Kidney capillary endothelial cell (primary cell): ENCODE measurements at places on chromosomes 16 and 17.

DNA sequence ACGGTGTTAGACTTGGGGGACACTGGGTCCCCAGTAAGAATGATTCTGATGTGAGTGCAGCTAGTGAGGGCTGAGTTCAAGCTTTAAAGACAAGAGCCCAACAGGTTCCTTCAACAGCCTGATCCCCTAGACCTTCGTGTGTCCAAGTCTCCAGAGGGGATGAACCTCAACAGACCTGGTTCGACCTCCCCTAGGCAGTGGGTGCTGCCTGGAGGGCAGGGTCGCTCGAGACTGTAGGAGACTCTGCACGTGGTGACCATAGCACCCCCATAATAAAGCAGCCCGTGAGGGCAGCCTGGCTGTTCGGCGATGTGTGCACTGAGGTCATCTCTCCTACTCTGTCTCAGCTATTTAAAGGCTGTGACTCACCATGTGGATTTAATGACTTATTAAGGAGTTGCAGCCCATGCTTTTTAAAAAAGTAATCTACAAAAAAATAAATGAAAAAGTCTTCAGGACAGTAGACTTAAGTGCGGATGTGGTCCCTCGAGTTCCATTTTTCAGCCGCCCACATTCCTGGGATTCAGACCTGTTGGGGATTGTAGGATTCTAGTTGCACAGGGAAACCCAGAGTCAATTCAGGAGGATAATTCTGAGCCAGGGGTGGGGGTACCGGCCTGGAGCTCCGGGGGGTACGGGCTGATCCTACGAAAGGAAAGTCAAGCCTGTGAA lies 23.4 kb upstream of the METRNL start:
- DNase-seq = peak; percentile 65

DNA sequence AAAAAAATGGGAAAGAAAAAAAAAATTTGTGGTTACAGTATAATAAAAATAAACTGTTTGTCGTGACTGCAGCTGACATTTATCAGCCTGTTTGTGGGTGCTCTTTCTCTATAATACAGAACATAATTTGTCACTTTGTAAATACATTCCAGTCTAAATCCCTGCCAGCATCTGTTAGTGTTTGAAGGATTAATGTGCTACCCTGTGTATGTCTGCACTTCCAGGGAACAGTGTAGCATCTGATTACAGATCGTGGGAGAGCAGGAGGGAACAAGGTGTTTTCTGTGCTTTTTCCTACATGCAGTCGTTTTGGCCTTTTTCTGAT lies 265.1 kb downstream of the WWOX start:
- no peak for DNase-seq

DNA sequence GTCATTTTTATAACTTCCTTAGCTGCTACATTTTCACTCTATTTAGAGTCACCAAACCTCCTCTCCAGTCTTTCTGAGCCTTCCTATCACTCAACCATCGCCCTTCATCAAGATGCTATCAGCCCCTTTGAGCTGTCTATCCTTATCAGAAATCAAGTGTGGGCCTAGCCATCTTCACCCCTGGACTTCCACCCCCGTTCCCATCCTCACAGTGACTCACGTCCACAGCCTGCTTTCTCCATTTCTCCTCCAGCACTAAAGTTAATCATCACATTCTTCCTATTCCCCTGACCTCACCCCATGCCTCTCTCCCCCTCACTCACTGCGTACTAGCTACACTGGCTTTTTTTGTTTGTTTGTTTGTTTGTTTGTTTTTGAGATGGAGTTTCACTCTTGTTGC lies 2.4 kb upstream of the TEKT3 start:
- no peak for DNase-seq

DNA sequence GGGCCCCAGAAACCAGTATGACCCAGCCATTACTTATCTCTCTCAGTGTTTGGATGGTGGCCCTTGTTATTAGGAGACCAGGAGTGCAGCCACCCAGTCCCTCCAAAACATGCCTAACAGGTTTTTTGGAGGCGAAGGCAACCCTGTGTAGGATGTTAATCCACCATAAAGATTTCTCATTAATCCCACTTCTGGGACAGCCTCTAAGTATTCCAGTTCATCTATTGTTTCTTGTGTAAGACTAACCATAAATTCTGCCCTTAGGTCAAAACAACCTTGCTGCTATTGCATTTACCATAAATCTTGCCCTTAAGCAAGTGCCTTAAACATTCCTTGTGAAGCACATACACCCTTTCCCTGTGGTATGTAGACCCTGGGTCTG lies 21.5 kb upstream of the OR1F1 start:
- DNase-seq = no peak

- DNase-seq = no peak
Observed at GRCh38 chr17:3639981-3640596, 3.5 kb downstream of the CTNS start.

GRCh38 chr17:31089471-31089870 lies 5.3 kb upstream of the NF1 start:
- no peak for DNase-seq

GRCh38 chr17:31008374-31009041 lies 37.7 kb downstream of the RNF135 start:
- DNase-seq = peak; percentile 47

- no peak for DNase-seq
Observed at GRCh38 chr16:3751878-3752277, 34.6 kb upstream of the TRAP1 start.

DNA sequence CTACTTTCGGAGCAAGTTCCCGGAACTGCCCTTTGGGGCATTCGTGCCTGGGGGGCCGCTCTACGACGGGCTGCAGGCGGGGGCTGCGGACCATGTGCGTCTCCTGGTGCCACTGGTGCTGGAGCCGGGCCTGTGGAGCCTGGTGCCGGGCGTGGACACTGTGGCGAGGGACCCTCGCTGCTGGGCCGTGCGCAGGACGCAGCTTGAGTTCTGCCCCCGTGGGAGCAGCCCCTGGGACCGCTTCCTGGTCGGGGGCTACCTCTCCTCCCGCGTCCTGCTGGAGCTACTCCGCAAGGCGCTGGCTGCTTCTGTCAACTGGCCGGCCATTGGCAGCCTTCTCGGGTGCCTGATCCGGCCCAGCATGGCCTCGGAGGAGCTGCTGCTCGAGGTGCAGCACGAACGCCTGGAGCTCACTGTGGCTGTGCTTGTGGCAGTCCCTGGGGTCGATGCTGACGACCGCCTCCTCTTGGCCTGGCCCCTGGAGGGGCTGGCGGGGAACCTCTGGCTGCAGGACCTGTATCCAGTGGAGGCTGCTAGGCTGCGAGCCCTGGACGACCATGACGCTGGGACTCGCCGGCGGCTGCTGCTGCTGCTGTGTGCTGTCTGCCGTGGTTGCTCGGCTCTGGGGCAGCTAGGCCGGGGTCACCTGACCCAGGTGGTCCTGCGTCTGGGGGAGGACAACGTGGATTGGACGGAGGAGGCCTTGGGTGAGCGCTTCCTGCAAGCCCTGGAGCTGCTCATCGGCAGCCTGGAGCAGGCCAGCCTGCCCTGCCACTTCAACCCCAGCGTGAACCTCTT lies 3.6 kb downstream of the MIEF2 start:
- no peak for DNase-seq

GRCh38 chr16:914440-914839 lies 56.3 kb downstream of the LMF1 start:
- DNase-seq = no peak

GRCh38 chr16:12853972-12854371 lies 47.4 kb upstream of the SHISA9 start:
- DNase-seq = no peak

GRCh38 chr16:81357711-81358260 lies 43.0 kb downstream of the GAN start:
- no peak for DNase-seq

- no peak for DNase-seq
Observed at GRCh38 chr17:36695082-36695481, 93.7 kb downstream of the MRM1 start.

GRCh38 chr17:2964028-2964356 lies 99.4 kb downstream of the OR1D5 start:
- no peak for DNase-seq

GRCh38 chr16:82175627-82176026 lies 5.6 kb upstream of the MPHOSPH6 start:
- no peak for DNase-seq

- no peak for DNase-seq
Observed at GRCh38 chr16:8849411-8850011, 19.3 kb downstream of the CARHSP1 start.

- DNase-seq = no peak
Observed at GRCh38 chr16:85902366-85903155, 3.6 kb downstream of the IRF8 start.

GRCh38 chr17:2025622-2026309 lies 632 bp upstream of the RTN4RL1 start:
- peak; percentile 52 for DNase-seq

DNA sequence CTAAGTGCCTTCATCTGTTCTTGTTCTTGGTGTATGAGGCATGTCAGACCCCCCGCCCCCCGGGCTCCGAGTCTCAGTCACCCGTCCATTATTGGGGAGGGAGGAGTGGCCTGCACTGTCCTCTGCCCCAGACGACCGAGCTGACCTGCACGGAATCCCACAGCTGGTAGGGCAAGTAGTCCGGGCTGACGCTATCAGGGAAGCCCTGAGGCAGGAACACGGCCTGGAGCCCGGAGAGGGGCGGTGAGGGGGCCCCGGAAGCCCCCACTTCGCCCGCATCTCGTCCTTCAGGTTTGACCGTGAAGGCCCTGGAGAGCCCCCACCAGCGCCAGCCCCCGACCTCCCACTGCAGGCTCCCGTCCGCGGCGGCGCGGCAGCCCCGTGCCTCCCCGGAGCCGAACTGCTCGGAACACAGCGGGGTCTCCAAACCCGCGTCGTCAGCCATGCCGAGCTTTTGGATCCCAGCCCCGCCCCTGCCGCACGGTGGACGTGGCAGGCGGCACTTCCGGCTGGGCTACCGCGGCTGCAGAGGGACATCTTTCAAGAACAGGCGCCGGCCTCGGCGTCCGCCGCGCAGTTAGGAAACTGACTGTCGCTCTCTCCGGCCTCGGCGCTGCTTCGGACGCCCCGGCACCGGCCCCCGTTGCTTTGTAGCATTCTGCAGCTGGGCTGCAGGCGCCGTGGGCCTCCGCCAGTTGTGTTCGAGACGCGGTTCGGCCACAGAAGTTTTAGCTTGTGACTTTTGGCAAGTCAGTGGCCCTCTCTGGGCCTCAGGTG lies at the start of gene RUSF1:
RUSF1 (minus strand) TSS at position 463 of the 777 bp plus-strand sequence; CDS start at position 445, 18 bp downstream.
- DNase-seq = peak; percentile 85

DNA sequence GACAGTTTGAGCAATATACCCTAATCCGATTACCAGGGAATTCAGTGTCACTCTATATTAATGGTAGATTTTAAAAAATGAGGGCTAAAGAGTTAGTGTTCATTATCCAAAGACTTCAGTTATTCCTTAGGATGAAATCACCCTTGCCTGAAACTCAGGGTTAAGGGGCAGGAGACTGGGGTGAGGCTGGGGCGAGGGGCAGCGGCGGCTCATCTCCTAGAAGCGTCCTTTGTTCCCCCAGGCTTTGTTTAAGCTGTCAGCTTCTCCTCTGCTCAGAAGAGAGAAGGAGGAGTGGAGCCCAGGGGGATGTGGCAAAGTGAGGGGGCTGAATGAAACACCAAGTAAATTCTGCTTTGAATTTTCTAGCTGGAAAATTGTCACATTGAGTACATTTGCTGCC lies 117.7 kb upstream of the ELAC2 start:
- DNase-seq = no peak

DNA sequence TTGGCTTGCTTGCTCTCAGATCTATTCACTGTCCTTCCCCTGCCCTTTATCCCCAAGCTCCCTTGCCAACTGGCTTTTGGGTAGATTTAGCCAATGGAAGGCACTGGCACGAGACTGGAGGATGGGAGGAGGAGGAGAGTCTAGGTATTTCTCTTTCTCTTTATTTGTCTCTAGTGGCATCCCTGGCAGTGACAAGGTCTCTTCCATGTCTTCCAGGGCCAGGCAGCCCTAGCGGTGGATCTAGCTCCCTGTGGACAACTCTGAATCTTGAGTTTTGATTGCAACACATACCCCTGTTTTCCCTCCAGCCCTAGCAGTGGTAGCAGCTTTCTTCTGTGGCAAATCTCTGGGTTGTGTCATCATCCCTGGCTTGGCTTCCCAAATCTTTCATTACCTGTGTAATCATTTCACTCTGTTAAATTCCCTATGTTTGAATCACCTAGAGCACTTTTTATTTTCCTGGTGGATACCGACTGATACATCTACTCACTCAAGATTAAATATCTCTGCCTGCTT lies 171.1 kb upstream of the IRX6 start:
- no peak for DNase-seq

GRCh38 chr17:16877099-16877498 lies 94.8 kb downstream of the TNFRSF13B start:
- no peak for DNase-seq
